Epithelial cell of proximal tubule (primary cell): ENCODE measurements at places on chromosomes 13 and 19.

GRCh38 chr13:93899981-93900380, 579.5 kb downstream of the DCT start:
- no peak for DNase-seq

GRCh38 chr13:113527272-113527958, 36.9 kb upstream of the DCUN1D2 start:
- no peak for DNase-seq

GRCh38 chr13:109451726-109452125, 334.7 kb downstream of the IRS2 start:
- DNase-seq, result no peak

GRCh38 chr13:52884429-52885010, 36.1 kb upstream of the PCDH8 start:
- no peak for DNase-seq

- DNase-seq, result peak; percentile 36
These were observed 501.5 kb downstream of the SUCLA2 start for GRCh38 chr13:47499358-47500150.

DNA sequence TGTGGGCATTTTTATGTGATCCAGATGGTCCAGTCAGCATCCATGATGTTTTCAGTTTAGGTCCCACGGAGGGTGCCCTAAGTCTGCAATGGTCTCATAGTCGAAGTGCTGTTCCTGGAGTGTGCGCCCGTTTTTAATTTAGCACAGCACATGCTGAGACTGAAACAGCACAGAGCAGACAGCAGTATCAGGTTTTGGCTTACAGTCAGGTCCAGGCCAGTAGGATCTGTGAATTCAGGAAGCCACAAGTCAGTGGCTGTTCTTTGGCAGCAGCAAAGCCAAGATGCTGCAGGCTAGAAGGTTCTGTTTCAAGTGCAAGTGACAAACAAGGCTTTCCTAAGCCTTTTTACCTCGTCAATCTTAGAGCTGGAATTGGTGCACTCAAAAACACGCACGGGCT, 18.3 kb downstream of the FBXO27 start:
- DNase-seq, result no peak

DNA sequence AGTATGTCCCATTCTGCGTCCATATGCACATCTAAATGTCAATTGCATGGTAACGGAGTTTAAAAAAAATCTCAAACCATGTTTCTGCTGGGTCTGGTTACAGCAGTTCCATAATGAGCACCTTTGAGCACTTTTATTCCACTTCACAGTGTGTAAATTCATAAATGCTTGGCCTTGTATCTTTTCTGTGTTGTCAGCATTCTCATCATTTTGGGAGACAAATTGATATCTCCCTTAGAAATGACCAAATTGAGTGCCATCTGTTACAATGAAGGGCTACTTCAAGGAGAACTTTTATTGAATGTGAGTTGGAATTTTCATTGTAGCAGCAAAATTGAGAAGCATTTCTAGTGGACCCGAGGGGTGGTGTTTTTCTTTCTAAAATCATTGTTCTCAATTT, 432.9 kb upstream of the PCDH9 start:
- no peak for DNase-seq

DNA sequence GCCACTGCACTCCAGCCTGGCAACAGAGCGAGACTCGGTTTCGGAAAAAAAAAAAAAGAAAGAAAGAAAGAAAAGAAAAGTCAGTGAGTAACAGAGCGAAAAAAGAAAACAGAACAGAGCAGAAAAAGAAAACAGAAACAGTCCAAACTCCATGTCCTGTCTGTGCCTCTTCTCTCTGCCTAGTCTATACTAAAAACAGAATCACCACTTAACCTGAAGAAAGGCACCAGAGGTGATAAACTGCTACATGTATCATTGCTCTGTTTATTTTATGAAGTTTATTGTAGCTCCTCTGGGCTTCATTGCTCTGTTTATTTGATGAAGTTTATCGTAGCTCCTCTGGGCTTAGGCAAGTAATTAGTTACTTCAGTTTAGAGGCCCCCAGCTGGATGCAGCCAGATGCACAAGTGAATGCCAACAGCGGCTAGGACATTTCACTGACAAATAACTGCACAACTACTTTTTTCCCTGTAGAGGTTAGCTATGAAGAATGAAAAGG, 39.2 kb downstream of the TBC1D4 start:
- DNase-seq, result no peak

DNA sequence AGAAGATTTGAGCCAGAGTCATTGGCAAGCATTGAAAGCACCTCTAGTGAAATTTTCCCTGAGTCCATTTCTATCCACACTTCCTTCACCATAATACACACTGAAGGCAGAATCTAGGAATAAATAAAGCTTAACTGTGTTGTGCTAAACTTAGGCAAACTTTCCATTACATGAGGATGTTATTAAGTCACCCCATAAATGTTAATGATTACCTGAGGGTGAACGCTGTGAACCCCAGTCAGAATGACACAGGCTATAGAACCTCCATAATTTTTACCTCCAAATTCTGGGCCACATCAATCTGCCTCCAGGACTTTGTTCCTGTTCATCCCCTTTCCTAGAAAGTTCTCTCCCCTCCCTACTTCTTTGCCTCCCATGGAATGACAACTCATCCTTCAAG, 71.0 kb downstream of the RAP2A start:
- no peak for DNase-seq

DNA sequence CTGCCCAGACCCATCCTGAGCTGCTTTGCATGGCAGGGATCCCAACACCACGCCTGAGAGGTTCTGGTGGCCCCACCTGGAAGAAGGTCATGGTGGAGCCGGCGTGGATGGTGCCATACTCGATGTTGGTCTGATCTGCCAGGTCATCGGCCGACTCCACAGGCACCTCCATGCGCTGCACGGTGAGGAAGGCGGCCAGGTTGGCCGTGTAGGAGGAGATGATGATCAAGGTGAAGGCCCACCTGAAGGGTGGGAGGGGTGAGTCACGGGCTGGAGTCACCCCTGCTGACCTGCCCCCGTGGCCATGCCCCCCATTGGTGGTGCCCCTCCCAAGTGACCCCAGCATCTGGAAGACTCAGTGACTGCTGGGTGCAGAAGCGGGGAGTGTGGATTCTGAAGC, 12.5 kb upstream of the ATP1A3 start:
- DNase-seq, result no peak

DNA sequence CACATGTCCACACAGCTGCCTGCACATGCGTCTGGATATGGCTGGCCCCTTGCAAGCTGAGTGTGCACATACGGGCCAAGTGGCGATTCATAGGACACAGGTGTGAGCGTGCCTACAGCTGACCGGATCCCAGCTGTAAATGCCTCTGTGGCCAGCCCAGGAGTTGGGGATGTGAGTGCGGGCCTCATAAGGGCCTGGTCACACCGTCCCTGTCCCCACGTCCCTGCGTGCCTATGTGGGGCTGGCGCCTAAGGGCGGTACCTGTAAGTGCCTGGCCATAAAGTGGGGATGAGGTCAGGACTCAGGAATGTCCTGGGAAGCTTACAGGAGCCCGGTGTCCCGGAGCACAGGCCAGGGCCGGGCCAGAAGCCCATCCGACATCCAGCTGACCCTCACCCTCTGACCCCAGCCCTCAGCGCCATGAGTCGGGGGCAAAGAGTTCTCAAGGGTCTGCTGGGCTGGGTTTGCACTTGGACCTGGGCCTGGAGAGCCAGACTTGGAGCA, 1.3 kb upstream of the ARHGAP45 start:
- DNase-seq, result no peak

GRCh38 chr19:50158577-50158976, 4.5 kb downstream of the IZUMO2 start:
- DNase-seq, result no peak

- DNase-seq, result no peak
These were observed at the start of gene C5AR1 for GRCh38 chr19:47309608-47310007. Gene C5AR1, plus strand, starts transcription at chr19:47309861. Its CDS starts 35 bp downstream, at chr19:47309896.

DNA sequence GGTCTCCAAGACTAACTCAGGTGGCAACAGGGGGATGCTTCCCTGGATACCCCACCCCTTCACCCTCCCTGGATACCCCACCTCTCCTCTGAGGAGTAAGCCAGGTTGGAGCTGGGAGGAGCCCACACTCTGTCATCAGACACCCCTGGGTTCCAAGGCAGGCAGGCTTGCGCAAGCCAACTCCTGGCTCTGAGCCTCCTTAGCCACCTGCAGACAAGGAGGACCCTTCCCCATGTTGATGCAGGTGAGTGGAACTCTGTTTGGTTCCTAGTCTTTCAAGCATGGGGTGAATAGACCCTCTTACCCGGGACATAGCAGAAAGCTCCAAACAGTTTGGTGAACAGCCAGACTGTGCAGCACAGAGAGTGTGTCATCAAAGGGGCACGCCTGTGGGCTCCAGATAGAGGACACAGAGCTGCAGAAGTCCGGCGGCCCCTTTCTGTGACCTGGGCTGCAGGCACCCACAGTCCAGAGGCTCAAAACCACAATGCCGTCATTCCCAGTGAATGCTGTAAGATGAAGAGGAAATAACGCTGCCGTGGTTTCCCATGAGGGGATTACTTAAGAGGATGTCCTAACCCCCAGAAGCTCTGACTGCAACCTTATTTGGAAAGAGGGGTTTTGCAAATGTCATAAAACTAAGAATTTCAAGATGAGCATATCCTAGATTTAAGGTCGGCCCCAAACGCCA, 12.1 kb upstream of the HAS1 start:
- no peak for DNase-seq

DNA sequence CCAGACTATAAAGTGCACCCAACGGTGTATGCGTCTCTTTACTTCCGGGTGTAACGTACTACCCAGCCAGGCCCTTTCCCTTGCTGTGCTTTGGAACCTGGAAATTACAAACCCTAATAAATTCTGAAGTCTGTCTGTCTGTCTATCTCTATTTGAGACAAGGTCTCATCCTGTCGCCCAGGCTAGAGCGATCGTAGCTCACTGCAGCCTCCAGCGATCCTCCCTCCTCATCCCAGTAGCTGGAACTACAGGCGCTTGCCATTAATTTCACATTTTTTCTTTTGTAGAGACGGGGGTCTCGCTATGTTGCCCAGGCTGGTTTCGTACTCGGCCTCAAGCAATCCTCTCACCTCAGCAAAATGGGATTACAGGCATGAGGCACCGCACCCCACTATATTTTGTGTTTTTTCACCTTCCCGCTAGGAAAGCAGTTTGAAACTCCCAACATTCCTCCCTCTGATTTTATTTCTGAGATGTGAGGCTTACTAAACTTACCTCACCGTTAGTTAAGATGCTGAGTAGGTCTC, 469 bp upstream of the RNF6 start:
- DNase-seq, result no peak

GRCh38 chr13:47859165-47859564, 141.9 kb downstream of the SUCLA2 start:
- no peak for DNase-seq
